ENCODE measurements at places on chromosomes 2 and 18.

DNA sequence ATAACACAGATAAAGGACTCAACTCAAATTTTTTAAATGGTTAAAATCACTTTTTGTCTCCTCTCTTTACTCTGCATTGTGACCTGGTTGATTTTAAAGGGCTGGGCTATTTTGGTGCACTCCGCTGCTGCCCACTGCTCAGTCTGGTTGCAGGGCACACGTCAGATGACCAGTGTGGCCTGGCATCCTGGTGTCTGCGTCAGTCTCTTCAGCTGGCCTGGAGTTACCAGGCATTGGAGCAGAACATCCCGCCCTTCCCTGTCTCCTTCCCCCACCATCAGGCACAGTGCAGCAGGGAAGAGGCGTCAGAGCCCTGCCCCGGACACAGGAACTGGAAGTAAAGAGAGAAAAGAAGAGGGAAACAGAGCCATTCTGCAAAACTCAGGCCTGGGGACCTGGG, 8.9 kb downstream of the C1QL2 start:
- DNase-seq = no peak

DNA sequence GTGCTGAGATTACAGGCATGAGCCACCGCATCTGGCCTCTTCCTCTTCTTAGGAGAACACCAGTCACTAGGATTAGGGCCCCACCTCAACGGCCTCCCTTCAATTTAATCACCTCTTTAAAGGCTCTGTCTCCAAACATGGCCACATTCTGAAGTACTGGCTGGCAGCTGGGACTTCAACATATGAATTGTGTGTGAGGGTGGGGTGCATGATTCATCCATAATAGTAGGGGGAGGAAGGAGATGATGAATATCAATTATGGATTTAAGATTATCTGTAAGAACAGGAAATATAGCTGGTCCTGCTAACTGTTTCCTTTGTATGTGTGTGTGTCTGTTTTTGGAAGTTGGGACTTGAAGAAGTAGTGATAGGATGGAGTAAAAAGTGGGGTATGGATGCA, 14.7 kb upstream of the EPG5 start:
- DNase-seq = no peak

GRCh38 chr2:160989778-160990177, 170.4 kb upstream of the TANK start:
- no peak for DNase-seq

DNA sequence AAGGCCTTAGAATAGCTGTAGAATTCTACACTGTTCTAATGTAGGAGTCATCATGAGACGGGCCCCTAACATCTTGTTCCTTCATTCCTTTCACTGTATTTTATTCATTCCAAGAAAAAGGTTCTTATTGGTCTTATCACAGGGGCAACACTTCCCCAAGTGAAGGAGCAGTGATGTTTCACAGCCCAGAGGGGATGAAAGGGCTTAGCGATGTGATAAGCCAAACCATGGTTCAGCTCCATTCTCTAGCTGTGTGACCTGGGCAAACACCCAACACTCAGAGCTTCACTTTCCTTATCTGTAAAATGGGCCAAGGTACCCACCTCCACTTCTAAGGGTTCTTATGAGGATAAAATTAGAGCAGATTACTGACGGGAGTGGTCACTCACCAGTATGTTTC, 25.4 kb upstream of the HS6ST1 start:
- no peak for DNase-seq

GRCh38 chr2:235659767-235660322, 166.0 kb downstream of the AGAP1 start:
- no peak for DNase-seq

- DNase-seq = no peak
Measured at GRCh38 chr2:34660741-34661140, 1061.6 kb upstream of the FAM98A start.

GRCh38 chr2:144085016-144085415, 434.9 kb downstream of the ZEB2 start:
- DNase-seq = no peak

DNA sequence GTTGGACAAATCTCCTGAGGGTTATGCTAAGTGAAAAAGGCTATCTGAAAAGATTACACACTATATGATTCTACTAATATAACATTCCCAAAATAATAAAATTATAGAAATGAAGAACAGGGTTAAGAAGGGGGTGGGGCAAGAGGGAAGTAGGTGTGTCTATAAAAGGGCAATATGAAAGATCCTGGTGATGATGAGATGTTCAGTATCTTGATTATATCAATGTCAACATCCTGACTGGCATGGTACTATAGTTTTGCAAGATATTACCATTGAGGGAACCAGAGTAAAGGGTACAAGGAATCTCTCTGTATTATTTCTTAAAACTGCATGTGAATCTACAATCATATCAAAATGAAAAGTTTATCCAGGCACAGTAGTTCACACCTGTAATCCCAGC, 16.7 kb downstream of the CFAP53 start:
- DNase-seq = no peak

- DNase-seq = no peak
Measured at GRCh38 chr2:17387591-17387990, 130.6 kb downstream of the RAD51AP2 start.

GRCh38 chr18:57058734-57059133, 88.2 kb upstream of the BOD1L2 start:
- DNase-seq = no peak

GRCh38 chr2:99106913-99107312, 34.6 kb upstream of the C2orf15 start:
- DNase-seq = no peak

DNA sequence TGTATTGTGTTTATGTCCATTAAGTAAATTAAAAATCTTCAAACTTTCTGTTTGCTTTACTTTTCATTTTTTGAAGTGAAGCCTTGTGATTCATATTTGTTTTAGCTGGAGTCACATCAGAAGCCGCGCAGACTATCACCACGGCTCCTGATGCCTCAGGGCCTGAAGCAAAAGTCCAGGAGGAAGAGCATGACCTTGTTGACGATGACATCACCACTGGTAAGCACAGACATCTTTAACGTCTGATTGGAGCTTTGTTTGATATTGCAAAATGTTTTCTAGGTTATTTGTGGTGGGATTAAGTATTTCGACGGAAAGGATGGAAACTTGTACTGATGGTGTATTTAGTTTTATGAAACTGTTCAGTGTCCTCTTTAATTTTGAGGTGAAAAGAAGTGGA, 164.8 kb downstream of the WDR7 start:
- no peak for DNase-seq

Measured in GOT3 (cell line).